Activated naive CD8-positive, alpha-beta T cell treated with anti-CD3 and anti-CD28 coated beads for 36 hours (primary cell): ENCODE measurements at places on chromosomes 5 and 9. TPM values are rescaled to one million over a fixed set of nuclear protein-coding genes. Genes with fewer than 3 reads are reported as not detected.

The MUSK gene
- total RNA-seq: not detected

The PTPN3 gene
- total RNA-seq: 1.2 TPM

The ZBTB43 gene
- 21.6 TPM for total RNA-seq

The PCDHGB2 gene
- total RNA-seq: 0.10 TPM

The MLANA gene
- not detected for total RNA-seq

The TEX48 gene
- total RNA-seq: 0.80 TPM

The PCDHGA5 gene
- not detected for total RNA-seq

The NRARP gene
- total RNA-seq: 5.0 TPM

The SLC4A9 gene
- not detected for total RNA-seq

The WHRN gene
- total RNA-seq: 5.8 TPM

The CACNA1B gene
- not detected for total RNA-seq

The HTR1A gene
- total RNA-seq: not detected

The CYLC2 gene
- not detected for total RNA-seq

The FBXL7 gene
- total RNA-seq: not detected

The FAM153A gene
- total RNA-seq: 27.3 TPM

The WDR38 gene
- not detected for total RNA-seq

The HMCN2 gene
- not detected for total RNA-seq

The GABBR2 gene
- not detected for total RNA-seq

The NR5A1 gene
- total RNA-seq: not detected

The PIP5K1B gene
- total RNA-seq: 1.9 TPM

The GABRA1 gene
- not detected for total RNA-seq

The TRPM3 gene
- not detected for total RNA-seq

The TMEFF1 gene
- total RNA-seq: 0.10 TPM

The C1QTNF3 gene
- 1.5 TPM for total RNA-seq

The PFN3 gene
- not detected for total RNA-seq

The ITGA2 gene
- total RNA-seq: 1.7 TPM
